ENCODE measurements at places on chromosomes 1 and 21.
A peak's percentile ranks its signal among the peaks of the same experiment; 100 is the strongest.

- no peak for DNase-seq
Measured at GRCh38 chr1:45325851-45326506, 716 bp upstream of the HPDL start.

DNA sequence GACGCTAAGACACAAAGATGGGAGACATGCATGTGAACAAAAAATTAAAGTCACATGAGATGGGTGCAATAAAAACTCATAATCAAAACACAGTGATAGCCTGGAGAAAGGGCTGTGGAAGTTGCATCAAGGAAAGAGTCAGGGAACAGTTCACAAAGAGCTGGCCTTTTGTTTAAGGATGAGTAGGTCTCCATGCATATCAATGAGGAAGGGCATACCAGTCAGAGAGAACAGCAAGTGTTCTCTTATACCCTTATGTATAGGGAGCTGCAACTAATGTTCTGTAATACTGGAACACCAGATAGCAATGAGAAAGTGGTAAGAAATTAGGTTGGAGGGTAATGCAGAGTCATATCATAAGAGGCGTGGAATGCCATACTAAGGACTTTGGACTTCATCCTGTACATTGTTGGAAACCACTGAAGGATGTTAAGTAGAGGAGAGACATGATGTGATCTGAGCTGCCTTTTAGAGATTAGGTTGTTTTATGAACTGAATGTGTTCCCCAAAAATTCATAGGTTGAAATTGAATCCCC lies 46.7 kb upstream of the SAMD13 start:
- no peak for DNase-seq

DNA sequence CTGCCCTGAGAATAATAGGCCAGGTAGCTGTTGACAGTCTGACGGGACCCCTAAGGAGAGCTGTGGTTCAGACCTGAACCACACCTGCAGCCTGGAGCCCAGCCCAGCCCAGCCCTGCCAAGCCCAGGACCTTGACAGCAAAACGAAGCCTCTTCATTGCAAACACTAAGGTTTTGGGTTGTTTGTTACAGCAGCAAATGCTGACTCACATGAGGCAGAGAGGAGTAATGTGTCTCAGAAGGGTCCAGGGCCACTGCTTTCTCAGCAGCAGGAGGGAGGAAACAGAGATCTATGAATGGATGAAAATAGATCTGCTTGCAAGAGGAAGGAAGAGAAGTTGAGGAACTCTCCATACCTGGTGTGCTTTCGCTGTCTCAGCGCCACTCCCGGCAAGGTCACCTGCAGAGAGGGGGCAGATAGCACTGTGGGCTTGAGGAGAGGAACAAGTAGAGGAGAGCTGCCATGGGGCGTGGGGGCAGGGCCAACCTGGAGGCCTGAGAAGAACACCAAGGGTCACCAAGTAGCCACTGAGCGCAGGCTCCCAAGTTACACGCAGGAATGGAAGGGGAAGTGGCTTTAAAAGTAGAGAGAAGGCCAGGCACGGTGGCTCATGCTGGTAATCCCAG lies 127.2 kb downstream of the ZNF281 start:
- no peak for DNase-seq

- no peak for DNase-seq
Measured at GRCh38 chr1:195934817-195935553, 673.3 kb downstream of the KCNT2 start.

DNA sequence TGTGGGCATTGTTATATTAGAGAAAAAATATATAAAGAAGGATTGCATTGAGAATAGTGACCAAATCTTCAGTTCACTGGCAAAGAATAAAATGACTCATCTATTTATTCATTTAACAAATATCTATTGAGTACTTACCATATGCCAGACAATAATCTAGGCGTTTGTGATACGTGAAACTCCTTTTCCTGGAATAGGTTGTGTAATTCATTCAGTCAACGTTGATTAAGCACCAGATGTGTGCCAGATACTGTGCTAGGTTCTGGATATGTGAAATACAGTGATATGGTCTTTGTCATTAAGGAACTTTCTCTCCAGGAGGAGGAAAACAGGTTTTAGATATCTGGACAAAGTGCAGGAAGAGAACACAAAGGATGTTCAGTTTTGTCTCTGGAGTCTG lies 344.5 kb downstream of the RWDD3 start:
- DNase-seq: no peak

GRCh38 chr1:51693419-51694155 lies 76.7 kb downstream of the OSBPL9 start:
- no peak for DNase-seq

GRCh38 chr1:211986628-211987254 lies 48.6 kb downstream of the INTS7 start:
- no peak for DNase-seq

- DNase-seq: no peak
Measured at GRCh38 chr21:45496151-45496967, 45.9 kb downstream of the SLC19A1 start.

GRCh38 chr21:14752345-14752909 lies 206.3 kb upstream of the SAMSN1 start:
- no peak for DNase-seq

- no peak for DNase-seq
Measured at GRCh38 chr1:75475696-75476095, 135.2 kb downstream of the SLC44A5 start.

DNA sequence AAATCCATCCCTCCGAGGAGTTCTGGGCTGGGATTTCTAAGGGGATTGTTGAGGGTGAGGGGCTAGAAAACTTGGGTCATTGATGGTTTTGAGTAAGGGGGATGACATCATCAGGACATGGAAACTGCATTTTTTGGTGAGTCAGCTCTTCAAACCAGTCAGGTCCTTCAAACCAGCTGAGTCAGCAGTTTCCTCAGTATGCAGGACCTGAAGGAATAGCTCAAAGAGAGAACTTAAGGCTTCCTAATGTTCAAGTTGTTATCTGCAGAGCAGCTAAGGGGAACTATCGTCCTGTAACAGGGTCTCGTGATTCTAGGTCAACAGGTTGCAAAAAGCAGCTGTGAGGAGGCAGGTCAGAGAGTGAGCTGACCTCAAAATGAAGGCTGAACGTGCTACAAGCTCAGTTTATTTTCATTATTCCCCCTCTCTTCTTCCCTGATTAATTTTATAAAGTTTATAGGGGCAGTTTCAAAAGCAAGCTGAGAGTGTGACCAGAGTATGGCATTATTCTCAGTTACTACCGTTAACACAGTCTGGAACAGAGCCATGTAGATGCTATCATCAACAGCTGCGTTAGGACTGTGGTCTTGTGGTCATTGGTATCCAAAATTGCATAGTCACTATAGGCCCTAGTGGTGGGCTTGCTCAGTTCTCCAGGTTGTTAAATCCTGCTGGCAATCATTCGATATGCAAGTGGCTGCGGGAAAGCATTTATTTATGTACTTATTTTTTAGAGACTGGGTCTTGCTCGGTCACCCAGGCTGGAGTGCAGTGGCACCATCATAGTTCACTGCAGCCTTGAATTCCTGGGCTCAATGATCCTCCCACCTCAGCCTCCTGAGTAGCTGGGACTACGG lies 10.7 kb upstream of the SDC3 start:
- no peak for DNase-seq

DNA sequence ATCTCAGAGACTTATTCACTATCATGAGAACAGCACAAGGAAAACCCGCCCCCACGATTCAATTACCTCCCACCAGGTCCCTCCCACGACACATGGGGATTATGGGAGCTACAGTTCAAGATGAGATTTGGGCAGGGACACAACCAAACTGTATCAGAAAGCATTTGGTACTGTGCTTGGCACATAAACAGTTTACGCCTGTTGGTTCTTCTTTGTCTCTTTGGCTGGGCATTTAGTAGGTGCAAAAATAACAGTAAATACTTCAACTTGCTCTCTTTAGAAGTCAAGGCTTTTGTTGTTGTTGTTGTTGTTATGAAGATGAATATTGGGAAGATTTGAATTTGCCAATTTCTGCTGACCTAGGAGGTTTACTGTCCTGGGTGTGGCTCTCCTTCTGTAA lies 175.4 kb upstream of the IGSF21 start:
- no peak for DNase-seq

GRCh38 chr1:197181982-197182381 lies 35.5 kb upstream of the ASPM start:
- DNase-seq: no peak

DNA sequence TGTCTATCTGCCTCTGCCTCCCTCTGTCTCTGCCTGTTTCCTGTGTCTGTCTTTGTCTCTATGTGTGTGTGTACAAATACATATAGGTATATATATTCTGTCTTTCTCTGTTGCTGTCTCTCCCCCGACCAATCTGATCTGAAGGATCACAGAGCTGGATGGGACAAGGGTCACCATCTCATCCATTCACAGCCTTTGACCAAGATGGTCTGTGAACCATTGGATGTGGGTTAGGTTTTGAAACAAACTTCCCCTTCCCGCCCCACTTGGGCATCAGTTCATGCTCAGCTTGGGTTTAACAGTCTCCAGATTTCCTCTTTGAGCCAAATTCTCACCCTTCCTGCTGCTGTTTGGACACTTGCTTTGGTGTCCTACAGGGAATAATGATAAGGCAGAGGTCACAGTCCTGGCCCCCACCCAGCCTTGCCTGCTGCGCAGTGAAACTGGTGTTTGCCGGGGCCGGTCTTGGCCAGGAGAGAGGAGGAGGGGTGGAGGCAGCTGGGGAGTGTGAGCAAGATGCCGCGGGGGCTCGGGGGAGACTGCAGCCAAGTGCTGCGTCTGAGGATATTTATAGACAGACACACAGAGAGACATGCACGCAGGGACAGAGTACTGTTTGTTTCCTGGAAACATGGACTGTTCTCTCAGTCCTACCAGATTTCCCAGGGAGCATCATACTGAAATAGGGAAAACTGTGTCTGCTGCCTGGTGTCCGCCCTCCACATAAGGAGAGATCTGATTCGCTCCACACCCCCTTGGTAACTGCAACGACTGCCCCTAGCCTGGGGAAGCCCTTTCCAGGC lies 27.0 kb upstream of the BTG2 start:
- peak; percentile 93 for DNase-seq

GRCh38 chr1:218810306-218810705 lies 363.4 kb upstream of the LYPLAL1 start:
- no peak for DNase-seq

GRCh38 chr1:69992594-69992993 lies 212.8 kb downstream of the LRRC40 start:
- no peak for DNase-seq

- no peak for DNase-seq
Measured at GRCh38 chr1:186772228-186772627, 56.5 kb upstream of the PLA2G4A start.

GRCh38 chr1:60425528-60425927 lies 352.0 kb upstream of the C1orf87 start:
- DNase-seq: no peak

DNA sequence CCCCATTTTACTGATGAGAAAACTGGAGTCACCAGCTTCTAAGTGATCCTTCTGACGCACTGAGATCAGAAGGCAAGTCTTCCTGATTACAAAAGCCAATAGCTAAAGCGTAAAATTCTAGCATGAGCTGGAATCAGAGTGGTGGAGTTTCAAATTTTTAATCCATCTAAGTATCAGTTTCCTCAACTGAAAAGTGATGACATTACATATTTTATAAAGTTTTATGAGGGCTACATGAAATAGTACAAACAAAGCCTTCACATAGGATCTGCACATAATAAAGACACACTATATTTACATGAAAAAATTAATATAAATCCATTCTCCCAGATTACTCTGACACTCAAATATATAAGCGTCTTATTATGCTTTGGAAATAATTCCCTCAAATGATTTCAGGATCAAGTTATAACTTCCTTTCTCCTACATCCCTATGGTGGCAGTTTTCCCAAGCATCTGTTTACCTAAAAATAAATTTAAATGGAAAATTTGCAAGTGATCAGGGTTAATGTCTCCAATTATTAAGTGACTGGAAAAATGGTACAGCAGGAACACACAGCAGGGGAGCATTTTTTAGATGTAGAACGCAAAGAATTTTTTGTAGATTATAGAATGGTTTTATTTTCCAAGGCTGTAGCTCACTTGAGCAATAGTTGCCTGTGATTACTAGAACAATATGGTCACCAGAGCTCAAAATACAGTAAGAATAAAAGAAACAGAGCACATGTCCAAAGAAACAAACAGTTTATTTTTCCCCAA lies 490.4 kb upstream of the C1orf87 start:
- DNase-seq: no peak

GRCh38 chr1:15351310-15351709 lies 58.4 kb upstream of the EFHD2 start:
- DNase-seq: no peak
